ENCODE measurements at places on chromosomes 7 and 10. TPM values are rescaled to one million over a fixed set of nuclear protein-coding genes. Genes with fewer than 3 reads are reported as not detected.

Gene MBL2
- not detected for total RNA-seq

Gene FBXW4
- total RNA-seq: 33.3 TPM

Gene LIMK1
- total RNA-seq: 62.5 TPM

Gene ZNF488
- total RNA-seq: not detected

Gene PKD2L1
- total RNA-seq: not detected

Gene CPXM2
- not detected for total RNA-seq

Gene INHBA
- 18.3 TPM for total RNA-seq

DNA sequence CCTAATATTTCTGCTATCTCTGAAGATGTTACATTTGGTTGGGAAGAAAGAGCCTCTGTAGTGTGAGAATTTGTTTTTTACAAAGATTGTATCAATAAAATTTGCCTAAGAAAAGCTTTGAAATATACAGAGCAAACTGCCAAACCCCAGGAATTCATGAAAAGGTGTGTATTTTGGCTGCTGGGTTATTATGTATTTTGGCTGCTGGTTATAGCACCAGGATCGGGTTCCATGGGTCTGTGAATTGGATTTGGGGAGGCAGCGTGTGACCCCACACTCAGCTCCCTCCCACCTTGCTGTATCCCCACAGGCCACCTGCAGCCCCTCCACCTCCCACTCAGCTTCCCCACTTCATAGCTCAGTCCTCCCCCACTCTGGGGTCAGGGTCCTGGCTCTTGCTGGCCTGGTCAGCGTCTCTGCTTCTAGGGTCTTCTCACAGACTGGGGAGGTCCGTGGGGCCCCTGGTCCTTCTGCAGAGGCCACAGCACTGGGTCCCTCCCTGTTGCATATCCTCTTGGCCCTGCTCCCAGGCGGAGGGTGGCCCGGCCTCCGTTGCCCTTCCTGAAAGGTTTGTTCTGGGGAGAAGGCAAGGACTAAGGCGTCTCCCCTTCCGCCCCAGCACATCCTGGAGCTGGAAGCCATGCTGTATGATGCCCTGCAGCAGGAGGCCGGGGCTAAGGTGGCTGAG is 24.0 kb upstream of the DPYSL4 start:
- no peaks in the 10 kb centered on the region for H3K4me1 ChIP-seq
- no peaks in the 10 kb centered on the region for H3K36me3 ChIP-seq
- H3K27me3 ChIP-seq: peaks cover 4% of the 10 kb centered on the region
- H3K4me3 ChIP-seq: no peak overlapping the region
- no peak for DNase-seq
- no peak overlapping the region for H3K27ac ChIP-seq

DNA sequence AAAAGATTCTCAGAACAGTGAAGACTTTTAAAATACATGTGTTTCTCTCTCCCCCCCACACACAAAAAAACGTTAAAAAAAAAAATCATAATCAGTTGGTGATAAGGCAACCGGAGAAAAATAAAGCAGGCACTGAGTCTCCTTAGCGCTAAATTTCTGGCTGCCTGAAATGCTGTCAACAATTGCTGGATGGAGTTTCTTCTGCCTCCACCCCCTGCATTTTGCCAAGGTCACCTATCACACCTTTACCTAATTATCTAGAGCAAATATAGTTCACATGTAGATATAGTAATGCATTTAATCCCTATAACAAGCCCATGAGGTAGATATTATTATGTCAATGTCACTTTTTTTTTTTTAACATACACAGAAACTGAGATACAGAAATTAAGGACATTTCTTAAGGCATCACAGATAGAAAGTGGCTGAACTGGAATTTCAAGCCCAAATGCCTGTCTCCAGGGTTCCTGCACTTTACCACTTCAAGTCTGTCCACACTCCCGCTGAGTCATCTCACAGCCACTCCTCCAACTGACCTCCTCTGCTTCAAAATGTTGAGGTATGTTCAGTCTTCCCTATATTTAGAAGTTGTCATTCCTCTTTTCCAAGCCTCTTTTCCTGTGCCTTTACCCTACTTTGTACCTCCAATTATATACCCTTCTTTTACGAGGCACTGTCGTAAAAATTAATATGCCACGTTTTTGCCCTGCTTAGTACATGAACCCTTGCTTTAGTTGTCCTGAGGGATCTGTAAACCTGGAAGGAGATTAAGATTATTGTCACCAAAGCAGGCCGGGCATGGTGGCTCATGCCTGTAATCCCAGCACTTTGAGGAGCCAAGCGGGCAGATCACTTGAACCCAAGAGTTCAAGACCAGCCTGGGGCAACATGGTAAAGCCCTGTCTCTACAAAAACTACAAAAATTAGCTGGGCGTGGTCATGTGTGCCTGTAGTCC is 72.8 kb upstream of the MPP7 start:
- no peak overlapping the region for H3K27ac ChIP-seq
- peaks cover 23% of the 10 kb centered on the region for H3K27me3 ChIP-seq
- H3K4me1 ChIP-seq: peaks cover 9% of the 10 kb centered on the region
- peak; percentile 11 for DNase-seq
- no peak overlapping the region for H3K4me3 ChIP-seq
- H3K36me3 ChIP-seq: no peaks in the 10 kb centered on the region

- no peaks in the 10 kb centered on the region for H3K4me1 ChIP-seq
- no peak overlapping the region for H3K27ac ChIP-seq
- no peak for DNase-seq
- peaks cover 3% of the 10 kb centered on the region for H3K27me3 ChIP-seq
These were observed 136.4 kb upstream of the FGFR2 start for GRCh38 chr10:121734589-121735045.

GRCh38 chr10:112619556-112619955 is 172.5 kb downstream of the VTI1A start:
- peaks cover 6% of the 10 kb centered on the region for H3K36me3 ChIP-seq
- H3K27me3 ChIP-seq: no peaks in the 10 kb centered on the region
- H3K4me1 ChIP-seq: 0 out of 2 replicates have a peak, but pooled peaks cover 5% of the 10 kb centered on the region
- H3K4me3 ChIP-seq: no peak overlapping the region
- no peak for DNase-seq

GRCh38 chr10:88989824-88990383 is 694 bp upstream of the FAS start:
- peak overlapping the region; percentile 94 for H3K27ac ChIP-seq
- peak; percentile 77 for DNase-seq
- peak overlapping the region; percentile 98 for H3K4me3 ChIP-seq

- H3K4me3 ChIP-seq: no peak overlapping the region
- DNase-seq: no peak
- no peaks in the 10 kb centered on the region for H3K36me3 ChIP-seq
- H3K4me1 ChIP-seq: no peaks in the 10 kb centered on the region
- no peaks in the 10 kb centered on the region for H3K27me3 ChIP-seq
These were observed 326.2 kb upstream of the AUTS2 start for GRCh38 chr7:69272101-69272500.

- H3K4me3 ChIP-seq: no peak overlapping the region
- H3K27ac ChIP-seq: no peak overlapping the region
- H3K36me3 ChIP-seq: no peaks in the 10 kb centered on the region
- DNase-seq: no peak
- peaks cover 11% of the 10 kb centered on the region for H3K4me1 ChIP-seq
These were observed 56.1 kb downstream of the CPVL start for GRCh38 chr7:29090151-29090805.

- peak; percentile 62 for DNase-seq
- peaks cover 39% of the 10 kb centered on the region for H3K36me3 ChIP-seq
- peaks cover 10% of the 10 kb centered on the region for H3K27me3 ChIP-seq
- H3K27ac ChIP-seq: peak overlapping the region; percentile 88
- peaks cover 46% of the 10 kb centered on the region for H3K4me1 ChIP-seq
These were observed 334 bp downstream of the ZNF800 start for GRCh38 chr7:127392182-127392565.

- no peaks in the 10 kb centered on the region for H3K27me3 ChIP-seq
- H3K27ac ChIP-seq: no peak overlapping the region
- no peak overlapping the region for H3K4me3 ChIP-seq
- no peak for DNase-seq
- peaks cover 8% of the 10 kb centered on the region for H3K36me3 ChIP-seq
These were observed 209.8 kb upstream of the POM121L12 start for GRCh38 chr7:52825611-52826010.

GRCh38 chr7:80131675-80132435 is 2.8 kb upstream of the GNAI1 start:
- 0 out of 2 replicates have a peak, but pooled peaks cover 3% of the 10 kb centered on the region for H3K27me3 ChIP-seq
- no peak overlapping the region for H3K27ac ChIP-seq
- peaks cover 6% of the 10 kb centered on the region for H3K36me3 ChIP-seq
- H3K4me3 ChIP-seq: no peak overlapping the region
- peaks cover 37% of the 10 kb centered on the region for H3K4me1 ChIP-seq

DNA sequence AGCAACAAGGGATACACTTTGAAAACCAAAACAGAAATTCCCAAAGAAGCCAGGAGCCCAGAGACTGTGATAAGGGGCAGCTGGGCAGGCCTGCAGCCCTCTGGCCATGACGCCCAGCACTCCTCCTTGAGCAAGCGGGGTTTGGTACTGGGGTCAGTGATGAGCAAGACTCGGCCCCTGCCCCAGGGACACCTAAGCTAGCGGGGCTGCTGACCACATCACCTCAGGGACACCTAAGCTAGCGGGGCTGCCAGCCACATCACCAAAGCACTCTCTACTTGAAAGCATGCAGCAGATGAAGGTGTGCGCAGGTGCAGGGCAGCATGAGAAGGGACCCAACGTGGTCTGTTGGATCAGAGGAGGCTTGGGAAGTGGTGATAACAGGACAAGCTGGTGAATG is 108.0 kb upstream of the PPP2R2D start:
- H3K36me3 ChIP-seq: no peaks in the 10 kb centered on the region
- no peak overlapping the region for H3K4me3 ChIP-seq
- DNase-seq: no peak
- peaks cover 4% of the 10 kb centered on the region for H3K27me3 ChIP-seq
- no peaks in the 10 kb centered on the region for H3K4me1 ChIP-seq

DNA sequence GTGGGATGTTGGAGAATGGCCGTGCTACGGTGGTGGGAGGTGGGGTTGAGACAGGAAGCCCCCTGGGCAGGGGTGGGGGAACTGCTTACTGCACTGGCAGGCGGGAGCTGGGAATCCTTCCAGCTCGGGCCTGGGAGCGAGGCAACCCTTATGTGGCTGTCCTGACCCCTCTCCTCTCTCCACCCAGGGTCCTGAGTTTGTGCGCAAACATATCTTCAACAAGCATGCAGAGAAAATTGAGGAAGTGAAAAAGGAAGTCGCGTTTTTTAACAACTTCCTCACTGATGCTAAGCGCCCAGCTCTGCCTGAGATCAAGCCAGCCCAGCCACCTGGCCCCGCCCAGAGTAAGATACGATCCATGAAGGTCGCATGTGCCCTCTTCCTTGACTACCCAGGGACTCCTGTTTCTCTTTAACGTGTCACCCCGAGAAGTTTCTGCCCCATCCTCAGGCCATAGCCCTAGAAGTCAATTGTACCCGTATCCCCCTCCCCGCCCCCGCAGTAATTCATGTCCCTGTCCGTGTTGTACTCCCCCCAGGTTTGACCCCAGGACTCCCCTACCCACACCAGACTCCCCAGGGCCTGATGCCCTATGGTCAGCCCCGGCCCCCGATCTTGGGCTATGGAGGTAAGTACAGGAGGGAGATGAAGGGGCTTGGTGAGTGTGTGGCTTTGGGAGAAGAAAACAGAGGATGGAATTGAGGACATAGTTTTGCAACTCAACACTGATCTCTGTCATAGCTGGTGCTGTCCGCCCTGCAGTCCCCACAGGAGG is 1.8 kb downstream of the UFSP1 start:
- no peak for DNase-seq
- peak overlapping the region; percentile 80 for H3K4me3 ChIP-seq
- H3K27ac ChIP-seq: peak overlapping the region; percentile 61
- peaks cover 34% of the 10 kb centered on the region for H3K4me1 ChIP-seq
- peaks cover 55% of the 10 kb centered on the region for H3K36me3 ChIP-seq

- no peaks in the 10 kb centered on the region for H3K27me3 ChIP-seq
- peaks cover 51% of the 10 kb centered on the region for H3K4me1 ChIP-seq
- no peak overlapping the region for H3K4me3 ChIP-seq
- H3K27ac ChIP-seq: no peak overlapping the region
- peaks cover 5% of the 10 kb centered on the region for H3K36me3 ChIP-seq
These were observed 129.0 kb upstream of the AGR3 start for GRCh38 chr7:17010637-17011300.

GRCh38 chr10:102611514-102612087 is 32.7 kb upstream of the TRIM8 start:
- H3K27me3 ChIP-seq: peaks cover 2% of the 10 kb centered on the region
- peak; percentile 54 for DNase-seq
- no peak overlapping the region for H3K4me3 ChIP-seq
- peaks cover 3% of the 10 kb centered on the region for H3K36me3 ChIP-seq
- H3K4me1 ChIP-seq: peaks cover 39% of the 10 kb centered on the region

DNA sequence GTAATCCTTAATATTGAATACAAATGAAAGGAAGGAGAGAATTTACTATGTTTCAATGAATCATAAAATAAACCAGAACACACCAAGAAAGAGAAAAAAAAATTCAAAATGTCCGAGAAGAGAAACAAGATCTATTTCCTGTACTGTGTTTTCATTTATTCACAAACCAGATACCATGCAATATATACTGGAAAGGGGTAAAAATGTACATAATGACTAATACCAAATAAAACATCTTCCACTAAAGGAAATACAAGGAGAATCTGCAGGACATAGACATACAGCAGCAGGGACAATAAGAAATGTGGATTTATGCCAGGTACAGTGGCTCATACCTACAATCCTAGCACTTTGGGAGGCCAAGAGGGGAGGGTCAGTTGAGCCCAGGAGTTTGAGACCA is 24.3 kb upstream of the TMEM26 start:
- H3K36me3 ChIP-seq: no peaks in the 10 kb centered on the region
- H3K4me3 ChIP-seq: no peak overlapping the region
- no peak for DNase-seq
- H3K4me1 ChIP-seq: peaks cover 15% of the 10 kb centered on the region

- no peak for DNase-seq
- no peaks in the 10 kb centered on the region for H3K27me3 ChIP-seq
- H3K27ac ChIP-seq: no peak overlapping the region
- H3K4me1 ChIP-seq: no peaks in the 10 kb centered on the region
These were observed 206.9 kb upstream of the C7orf33 start for GRCh38 chr7:148383651-148384050.

GRCh38 chr10:132560241-132560731 is 22.7 kb downstream of the INPP5A start:
- H3K4me1 ChIP-seq: peaks cover 29% of the 10 kb centered on the region
- H3K4me3 ChIP-seq: no peak overlapping the region
- no peak for DNase-seq
- H3K27ac ChIP-seq: peak overlapping the region; percentile 11

DNA sequence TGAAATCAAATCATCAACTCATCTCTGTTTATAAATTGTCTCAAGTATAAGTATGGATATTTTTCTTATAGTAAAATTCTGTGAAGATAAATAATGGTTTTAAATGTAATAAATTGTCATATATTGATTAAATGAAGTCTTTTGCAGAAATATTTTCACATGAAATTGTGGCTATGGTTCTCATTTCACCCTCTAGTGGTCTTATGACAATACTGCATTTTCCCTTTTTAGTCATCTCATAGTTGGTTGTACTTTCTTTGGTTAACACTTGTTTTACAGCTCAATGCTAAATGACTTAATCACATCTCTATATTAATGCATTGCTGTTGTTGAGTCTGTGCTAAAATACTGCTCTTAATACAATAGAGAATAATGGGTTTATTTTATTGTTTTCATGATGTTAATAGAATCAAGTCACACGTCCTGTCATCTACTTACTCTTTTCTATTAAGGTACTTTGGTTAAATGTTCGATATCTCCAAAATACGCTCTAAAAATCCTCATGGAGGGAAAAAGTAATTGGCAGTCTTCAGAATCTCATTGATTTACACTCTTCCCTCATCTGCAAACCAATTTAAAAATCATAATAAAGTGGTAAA is 38.0 kb upstream of the CACNA2D1 start:
- DNase-seq: peak; percentile 8
- no peaks in the 10 kb centered on the region for H3K4me1 ChIP-seq
- H3K4me3 ChIP-seq: no peak overlapping the region

Measured in HFFc6 (cell line).